ENCODE measurements at places on chromosomes 3 and 15.

DNA sequence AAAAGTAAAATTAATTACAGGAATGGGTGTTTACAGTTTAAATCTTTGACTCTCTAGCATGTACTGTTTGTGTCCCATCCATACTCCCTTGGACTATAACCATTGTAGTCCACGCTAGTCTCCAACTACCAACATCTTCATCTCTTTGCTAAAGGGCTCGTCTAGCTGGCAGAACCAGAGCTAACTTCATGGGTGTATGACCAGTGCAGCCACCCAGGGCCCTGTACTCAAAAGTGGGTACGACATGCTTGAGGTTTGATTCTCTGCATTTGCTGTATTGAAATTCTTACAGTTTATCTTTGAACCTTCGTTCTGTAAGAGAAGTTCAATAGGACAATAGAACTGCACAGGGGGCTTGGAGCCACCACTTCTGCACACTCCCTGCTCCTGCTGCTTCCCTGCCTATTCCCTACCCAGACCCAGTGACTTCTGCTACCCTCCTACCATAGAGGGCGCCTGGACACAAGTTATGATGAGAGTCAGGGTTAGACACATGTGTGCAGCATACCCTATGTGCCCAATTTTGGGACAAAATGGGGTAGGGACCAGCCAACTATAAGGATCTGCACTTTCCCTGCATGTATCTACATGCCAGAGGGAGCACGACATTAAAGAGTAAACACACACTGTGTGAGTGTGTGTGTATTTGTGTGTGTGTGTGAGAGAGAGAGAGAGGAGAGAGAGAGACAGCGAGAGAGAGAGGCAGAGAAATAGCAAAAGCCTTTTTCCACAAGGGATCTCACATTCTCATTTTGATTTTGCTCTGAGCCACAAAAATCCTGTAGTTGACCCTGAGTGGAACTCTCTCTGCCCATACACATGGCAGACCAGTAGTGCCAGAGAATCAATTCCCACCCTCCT is 59.0 kb upstream of the NECTIN3 start:
- no peak for DNase-seq

- no peak for DNase-seq
Measured at GRCh38 chr15:98812716-98813446, 164.5 kb downstream of the IGF1R start.

GRCh38 chr15:73691396-73691795 is 7.2 kb downstream of the CD276 start:
- peak; percentile 57 for DNase-seq

DNA sequence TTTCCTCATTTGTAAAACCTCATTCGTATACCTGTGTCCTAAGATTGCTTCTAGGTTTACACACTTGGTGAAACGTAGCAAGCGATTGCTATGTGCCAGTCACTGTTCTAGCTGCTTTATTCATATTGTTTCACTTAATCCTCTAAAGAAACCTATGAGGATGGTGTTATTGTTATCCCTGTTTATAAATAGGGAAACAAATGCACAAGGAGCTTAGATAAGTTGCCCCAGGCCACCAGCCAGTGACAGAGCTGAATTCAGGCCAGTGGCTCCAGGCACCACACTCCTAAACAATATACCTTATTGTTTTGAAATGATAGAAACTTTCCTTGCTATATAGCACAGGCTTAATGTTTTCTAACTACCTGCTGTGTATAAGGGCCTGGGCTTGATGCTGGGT is 44.0 kb downstream of the LPP start:
- DNase-seq, result no peak

DNA sequence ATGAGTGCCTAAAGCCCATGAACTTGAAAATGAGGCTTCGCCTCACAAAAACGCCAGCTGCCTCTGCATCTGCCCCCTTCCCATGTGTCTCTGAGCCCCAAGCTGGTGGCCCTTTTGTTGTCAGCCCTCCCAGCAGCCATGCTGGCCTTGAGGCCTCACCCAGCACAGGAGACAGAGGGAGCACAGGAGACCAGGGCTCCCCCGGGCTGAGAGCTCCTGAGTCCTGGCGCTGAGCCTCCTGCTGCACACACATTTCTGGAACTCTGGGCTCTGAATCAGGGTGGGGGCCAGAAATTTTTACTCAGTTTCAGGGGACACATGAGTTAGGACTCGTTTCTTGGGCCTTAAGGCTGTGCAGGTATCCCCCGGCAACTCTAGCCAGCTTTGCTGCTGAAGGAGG is 56.4 kb upstream of the ACAD9 start:
- no peak for DNase-seq

DNA sequence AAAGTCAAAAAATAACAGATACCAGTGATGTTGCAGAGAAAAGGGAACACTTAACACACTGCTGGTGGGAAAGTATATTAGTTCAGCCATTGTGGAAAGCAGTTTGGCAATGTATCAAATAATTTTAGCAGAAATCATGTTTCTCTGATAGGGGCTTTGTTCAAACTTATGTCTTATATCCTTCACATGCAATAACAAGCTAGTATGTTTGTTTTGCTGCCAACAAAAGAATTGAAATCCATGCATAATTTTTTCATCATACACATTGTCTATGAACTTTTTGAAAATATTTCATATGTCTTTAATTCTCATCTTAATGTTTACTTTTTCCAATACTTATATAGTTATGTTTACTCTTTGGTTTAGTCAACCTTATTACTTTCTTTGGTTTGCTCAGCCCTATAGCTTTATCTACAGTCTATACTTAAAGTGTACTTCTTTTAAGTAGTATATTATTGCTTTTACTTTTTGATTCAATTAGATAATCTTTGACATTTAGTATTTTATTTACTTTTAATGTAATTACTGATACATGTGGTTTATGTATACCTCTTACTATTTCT is 639.6 kb upstream of the CBLB start:
- DNase-seq, result peak; percentile 4

DNA sequence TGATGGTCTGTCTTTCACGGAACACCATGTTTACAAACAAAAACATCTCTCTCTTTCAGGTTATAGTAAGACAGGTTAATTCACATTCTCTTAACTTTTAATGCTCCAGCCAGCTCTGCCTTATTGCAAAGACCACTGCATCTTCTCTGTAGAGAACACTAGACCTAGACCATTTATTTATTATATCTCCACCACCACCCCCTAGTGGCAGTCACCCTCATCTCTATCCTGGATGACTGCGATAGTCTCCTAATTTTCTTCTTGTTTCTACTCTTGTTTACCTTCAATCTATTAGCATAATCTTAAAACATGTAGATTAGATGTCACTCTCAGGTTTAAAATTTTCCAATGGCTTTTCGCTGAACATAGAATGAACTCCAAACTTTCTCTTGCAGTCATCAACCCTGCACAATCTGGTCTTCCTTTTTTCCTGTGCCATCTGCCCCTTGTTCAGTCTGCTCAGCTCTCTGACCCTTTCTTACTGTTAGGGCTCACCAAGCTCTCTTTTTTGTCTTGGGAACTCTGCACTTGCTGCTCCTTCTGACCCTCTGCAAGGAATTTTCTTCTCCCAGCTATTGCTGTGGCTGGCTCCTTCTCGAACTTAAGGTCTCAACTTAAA is 155.6 kb downstream of the SQOR start:
- peak; percentile 7 for DNase-seq

DNA sequence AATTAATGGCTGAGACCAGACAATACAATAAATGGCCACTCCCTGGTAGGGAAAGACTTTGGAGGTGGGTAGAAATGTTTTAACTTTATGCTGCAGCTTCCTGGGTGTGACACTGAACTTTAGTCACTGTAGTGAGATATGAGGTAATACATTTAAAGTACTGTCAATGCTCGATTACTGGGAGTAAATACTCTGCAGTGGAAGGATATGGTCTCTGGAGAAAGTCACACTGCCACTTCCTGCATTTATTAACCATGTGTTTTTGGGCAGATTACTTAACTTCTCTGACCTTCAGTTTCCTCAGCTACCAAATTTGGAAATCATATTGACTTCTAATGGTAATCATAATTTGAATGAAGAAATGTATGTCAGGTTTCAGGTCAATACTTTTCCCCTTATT is 317.1 kb upstream of the TGFBR2 start:
- no peak for DNase-seq

DNA sequence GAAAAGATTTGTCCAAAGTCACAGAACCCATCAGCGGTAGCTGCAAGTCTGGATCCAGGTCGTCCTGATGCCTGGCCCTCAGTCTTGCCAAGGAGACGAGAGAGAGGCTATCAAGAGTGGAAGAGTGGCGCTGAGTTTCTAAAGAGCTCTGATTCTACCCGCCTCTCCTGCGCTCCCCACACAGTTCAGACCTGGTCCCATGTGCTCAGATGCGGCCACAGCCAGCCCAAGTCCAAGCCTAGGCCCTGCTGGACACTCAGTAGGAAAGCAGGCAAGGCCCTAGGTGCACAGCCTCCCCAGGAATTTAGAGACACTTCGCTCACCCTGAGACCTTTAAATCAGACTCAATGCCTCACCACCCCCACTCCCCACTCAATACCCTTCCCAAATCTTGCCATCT is 32.4 kb downstream of the CCDC12 start:
- no peak for DNase-seq

DNA sequence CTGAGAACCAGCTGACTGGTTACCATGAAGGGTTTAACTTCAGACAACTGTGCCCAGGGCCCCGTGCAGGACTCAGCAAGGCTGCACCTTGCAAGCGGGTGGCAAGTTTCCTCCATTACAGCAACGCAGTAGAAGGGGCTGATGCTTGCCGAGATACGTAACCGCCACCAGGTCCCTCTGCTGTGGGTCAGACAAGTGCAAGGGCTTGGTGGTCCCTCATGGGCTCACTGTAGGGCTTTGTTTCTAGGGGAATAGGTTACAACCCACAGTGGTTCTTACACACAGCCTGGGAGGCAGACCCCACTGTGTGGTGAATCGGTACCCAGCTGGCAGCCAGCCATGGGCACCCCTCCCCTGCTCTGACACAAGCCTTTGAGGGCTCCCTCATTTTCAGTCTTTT is 15.5 kb upstream of the SNRPA1 start:
- no peak for DNase-seq

DNA sequence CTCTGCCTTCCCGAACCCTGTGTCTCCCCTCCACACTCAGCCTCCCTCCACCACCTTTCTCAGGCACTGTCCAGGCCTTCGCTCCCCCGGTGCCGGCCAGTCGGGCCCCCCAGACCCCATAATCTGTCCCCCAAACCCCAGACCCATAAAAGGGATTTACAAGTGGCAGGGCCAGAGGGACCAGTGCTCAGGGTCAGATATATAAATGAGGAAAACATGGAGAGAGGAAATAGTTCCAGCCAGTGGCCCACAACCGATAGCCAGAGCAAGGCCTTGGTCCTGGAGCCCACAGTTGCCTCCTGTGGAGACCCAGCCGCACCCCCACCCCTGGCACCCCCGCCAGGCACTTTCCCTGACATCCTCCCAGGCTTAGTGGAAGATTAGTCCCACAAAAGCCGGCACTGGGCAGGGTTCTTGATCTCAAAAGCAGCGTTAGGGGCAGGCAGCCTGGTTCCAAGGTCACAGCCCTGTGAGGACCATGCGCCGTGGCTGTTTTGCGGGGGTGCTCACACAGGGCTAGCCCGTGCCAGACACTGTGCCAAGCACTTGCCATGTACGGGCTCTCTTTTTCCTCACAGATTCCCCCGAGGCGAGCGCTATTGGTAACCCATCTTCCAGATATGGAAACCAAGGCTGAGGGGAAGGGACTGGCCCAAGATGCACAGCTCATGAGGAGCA is 1.1 kb upstream of the PLXND1 start:
- DNase-seq, result no peak

- DNase-seq, result no peak
Measured at GRCh38 chr3:66395635-66396034, 105.2 kb downstream of the LRIG1 start.

- DNase-seq, result peak; percentile 20
Measured at GRCh38 chr3:64079369-64080150, 56.3 kb upstream of the PSMD6 start.

GRCh38 chr15:90337256-90337655 is 14.8 kb upstream of the ZNF774 start:
- DNase-seq, result no peak

DNA sequence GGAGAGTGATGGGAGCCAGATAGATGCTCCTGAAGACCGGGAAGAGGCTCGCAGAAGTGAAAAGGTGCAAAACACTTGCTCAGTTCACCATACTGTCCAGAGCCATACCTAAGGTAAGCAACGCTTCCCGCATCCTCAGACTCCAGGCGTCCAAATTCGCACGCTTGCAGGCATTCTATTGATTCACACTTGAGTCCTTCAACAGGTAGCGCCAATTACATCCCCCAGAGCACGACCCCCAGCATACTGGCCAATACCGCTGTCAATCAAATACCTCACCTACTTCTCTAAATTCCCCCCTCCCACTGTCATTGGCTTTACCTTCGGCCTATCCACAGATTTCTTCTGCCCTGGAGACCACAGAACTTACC is 361 bp upstream of the STXBP5L start:
- no peak for DNase-seq

DNA sequence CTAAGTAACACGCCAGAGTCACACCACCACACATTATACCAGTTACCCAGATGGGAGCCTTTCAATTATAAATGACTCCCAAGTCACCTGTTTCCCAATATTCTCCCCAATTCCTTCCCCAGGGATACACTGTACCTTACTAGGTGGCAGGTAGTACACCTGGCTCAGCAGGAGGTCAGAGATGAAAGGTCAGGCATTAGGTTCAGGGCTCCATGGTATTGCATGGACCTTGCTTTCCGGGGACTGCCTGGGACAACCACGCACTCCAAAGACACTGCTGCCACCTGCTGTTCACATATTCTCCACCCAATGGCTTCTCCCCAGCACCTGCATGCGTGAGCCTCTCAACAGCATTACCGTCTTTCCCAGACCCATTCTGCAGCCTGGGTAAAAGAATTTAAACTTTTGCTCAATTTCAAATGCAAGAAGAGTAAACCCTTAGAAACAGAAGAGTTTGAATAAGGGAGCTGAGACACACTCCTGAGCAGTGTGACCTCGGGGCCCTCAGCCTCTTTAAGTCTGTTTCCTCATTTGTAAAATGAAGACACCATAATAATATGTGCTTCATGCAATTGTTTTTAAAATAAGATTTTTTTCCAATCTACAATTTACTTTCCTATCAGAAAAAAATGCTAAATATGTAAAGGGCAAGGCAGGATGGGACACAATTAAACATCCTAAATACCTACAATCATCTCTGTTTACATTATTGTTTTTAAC is 28.0 kb upstream of the LACTB start:
- DNase-seq, result peak; percentile 72

DNA sequence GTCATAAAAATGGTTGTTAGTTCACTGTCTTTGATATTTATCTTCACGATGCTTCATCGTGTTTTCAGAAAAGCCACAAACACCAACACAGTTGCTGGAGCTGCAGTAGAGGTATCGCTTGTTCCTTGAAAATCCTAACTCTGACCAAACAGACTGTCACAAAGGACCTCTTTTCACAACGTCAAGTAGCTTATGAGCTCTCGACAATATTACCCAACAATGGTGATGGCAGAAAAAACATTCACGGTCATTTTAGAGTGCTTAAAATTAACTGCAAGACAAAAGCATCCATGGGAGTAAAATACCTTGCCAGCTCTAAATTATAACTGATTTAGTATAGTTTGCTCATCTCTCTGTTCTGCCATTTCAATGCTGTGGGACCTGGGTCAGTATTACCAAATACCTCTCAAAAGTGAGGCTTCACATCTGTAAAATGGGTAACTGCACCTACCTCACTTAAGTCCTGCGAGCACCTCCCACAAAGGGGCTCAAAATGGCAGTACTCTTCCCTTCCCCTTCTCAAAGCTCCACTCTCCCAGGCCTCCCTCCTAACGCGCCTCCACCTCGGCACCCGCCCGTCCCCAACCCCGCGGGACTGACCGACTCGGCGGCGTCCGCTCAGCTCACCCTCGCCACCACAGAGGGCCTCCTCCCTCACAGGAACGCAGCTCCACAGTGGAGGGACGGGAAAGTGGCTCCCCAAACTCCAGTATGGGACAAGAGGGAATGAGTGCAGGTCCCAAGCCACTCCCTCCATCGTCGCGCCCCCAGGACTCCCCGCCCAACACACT is 546 bp downstream of the TRIM59 start:
- DNase-seq, result no peak

Data from fibroblast of skin of scalp (primary cell).